ENCODE measurements at places on chromosomes 3 and 15. TPM values are rescaled to one million over a fixed set of nuclear protein-coding genes. Genes with fewer than 3 reads are reported as not detected.

The RTP3 gene
- not detected for total RNA-seq

The MSL2 gene
- total RNA-seq = 8.0 TPM

The ALS2CL gene
- total RNA-seq = 17.8 TPM

GRCh38 chr3:46283881-46284450 is 41.7 kb downstream of the CCR3 start:
- no peak for DNase-seq

GRCh38 chr15:52717481-52717880 is 38.3 kb upstream of the ATOSA start:
- no peak for DNase-seq

GRCh38 chr15:43903864-43904290 is 77.1 kb downstream of the WDR76 start:
- no peak for DNase-seq

DNA sequence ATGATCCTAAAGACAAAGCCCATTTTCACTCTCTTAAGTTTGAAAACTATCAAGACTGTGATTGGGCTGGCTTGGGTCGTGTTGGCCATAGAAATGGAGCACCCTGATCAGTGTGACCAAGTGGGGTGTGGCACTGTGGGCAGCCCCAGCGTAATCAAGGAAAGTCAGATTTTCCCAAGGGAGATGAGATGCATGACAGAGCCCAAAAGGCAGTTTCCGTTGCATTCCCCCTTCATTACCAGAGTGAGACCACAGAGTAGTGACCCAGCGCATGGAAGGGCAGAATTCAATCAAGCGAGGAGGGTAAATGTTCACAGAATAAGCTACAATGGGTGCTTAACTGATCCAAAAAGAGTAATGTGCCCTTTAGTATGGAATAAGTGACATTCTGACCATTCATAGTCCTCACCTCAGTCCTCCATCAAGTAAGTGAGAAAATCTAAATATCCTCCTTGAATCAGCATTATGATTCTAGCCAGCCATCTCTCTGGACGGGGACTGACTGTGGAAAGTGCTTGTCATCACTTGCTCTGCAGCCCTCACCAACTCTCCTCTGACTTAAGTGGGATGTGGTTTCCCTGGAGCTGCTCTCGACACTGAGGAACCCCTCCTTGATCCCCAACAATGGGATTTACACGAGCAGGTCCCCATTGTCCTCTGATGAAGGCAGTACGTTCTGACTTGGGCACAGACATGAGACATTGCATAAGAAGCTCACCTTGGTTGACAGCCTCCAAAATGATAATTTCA is 430.5 kb downstream of the OCA2 start:
- DNase-seq = peak; percentile 79

DNA sequence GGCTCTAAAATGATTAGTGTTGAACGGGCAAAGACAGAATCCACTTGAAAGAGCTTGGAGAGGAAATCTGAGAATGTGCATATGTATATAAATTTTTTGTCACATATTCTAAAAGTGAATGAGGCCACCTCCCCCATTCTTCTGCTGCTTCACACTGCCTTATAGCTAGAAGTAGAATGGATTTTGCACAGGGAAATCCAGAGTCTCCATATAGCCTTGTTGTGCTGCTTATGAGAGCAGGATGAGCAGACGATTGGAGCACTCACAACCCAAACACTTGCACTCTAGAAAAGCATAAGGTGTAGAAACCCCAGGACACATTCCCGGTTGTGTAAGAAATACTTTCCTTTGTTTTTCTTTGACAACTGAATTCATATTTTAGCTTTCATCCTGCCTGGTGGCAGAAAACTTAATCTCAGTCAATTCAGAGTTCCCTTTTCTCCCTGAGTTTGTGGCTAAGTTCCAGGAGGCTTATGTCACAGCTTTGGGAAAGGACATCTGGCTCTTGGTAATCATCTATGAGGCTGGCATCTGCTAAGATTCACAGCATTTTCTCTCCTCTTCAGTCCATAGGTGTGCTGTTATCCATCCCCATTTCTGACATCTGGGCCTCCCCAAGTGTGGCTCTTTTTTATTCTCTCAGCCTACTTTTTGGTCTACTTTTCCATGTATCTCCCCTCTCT is 188.4 kb upstream of the PFN2 start:
- no peak for DNase-seq

- DNase-seq = no peak
Observed at GRCh38 chr3:53682807-53683206, 163.4 kb downstream of the CHDH start.

DNA sequence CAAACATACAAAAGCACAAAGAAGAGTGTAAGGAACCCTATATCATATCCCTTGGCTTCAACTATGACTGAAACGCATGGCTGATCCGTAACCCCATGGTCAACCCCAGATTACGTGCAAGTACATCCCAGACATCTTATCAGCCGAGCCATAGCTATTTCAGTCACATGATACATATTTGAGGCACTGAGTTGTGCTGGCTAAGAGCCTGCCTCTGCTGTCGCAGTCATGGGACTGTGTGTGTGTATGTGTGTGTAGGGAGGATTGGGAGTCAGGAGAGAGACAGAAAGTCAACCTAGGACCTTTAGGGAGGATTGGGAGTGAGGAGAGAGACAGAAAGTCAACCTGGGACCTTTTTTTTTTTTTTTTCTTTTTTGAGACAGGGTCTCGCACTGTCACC is 8.4 kb downstream of the ST6GAL1 start:
- no peak for DNase-seq
